ENCODE measurements at places on chromosomes 7 and 10. TPM values are rescaled to one million over a fixed set of nuclear protein-coding genes. Genes with fewer than 3 reads are reported as not detected.

The EBLN1 gene
- total RNA-seq = not detected

- DNase-seq = no peak
- H3K27me3 ChIP-seq = peaks cover 10% of the 10 kb centered on the region
- H3K36me3 ChIP-seq = no peaks in the 10 kb centered on the region
- no peak overlapping the region for H3K27ac ChIP-seq
Observed at GRCh38 chr7:28481091-28481926, 69.0 kb downstream of the CREB5 start.

The CRYGN gene
- 0.22 TPM for total RNA-seq

The EPDR1 gene
- not detected for total RNA-seq

DNA sequence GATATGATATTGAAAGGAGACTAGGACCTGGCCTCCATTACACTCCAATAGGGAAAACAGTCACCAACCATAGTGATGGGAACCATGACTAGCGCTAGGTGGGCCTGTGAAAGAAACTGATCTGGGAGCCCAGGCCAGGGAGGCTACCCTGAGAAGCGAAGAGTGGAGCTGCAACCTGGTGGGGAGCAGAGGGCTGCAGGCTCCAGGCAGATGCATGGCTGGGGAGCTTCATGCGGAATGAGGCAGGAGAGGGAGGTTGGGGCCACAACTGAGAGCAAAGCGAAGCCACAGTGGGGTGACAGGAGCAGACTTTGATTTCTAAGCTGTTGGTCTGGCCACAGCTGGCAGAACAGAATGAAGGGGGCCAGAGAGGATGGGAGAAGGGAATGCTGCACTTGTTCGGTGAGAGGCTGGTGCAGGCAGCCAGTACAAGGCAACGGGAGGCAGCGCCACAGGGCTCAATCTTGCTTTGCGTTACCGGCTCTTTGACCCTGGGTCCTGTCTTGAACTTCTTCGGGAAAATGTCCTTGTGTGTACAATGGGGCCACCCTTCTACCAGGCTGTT, 88.4 kb downstream of the TACC2 start:
- no peaks in the 10 kb centered on the region for H3K36me3 ChIP-seq
- H3K27me3 ChIP-seq = peaks cover 2% of the 10 kb centered on the region
- no peak for DNase-seq
- H3K27ac ChIP-seq = no peak overlapping the region
- H3K4me1 ChIP-seq = no peaks in the 10 kb centered on the region
- H3K4me3 ChIP-seq = no peak overlapping the region

The GPR146 gene
- total RNA-seq = 2.2 TPM

The GIMAP6 gene
- total RNA-seq = 38.7 TPM

GRCh38 chr7:97873606-97874005, 1.4 kb upstream of the ASNS start:
- no peak overlapping the region for H3K4me3 ChIP-seq
- DNase-seq = no peak
- no peak overlapping the region for H3K27ac ChIP-seq

- no peaks in the 10 kb centered on the region for H3K36me3 ChIP-seq
- H3K27ac ChIP-seq = no peak overlapping the region
- H3K4me1 ChIP-seq = no peaks in the 10 kb centered on the region
- no peak overlapping the region for H3K4me3 ChIP-seq
- no peaks in the 10 kb centered on the region for H3K27me3 ChIP-seq
Observed at GRCh38 chr10:20991526-20991925, 94.4 kb upstream of the NEBL start.

- peaks cover 57% of the 10 kb centered on the region for H3K27me3 ChIP-seq
- no peaks in the 10 kb centered on the region for H3K36me3 ChIP-seq
Observed at GRCh38 chr7:37920305-37920848, at the start of gene EPDR1. Gene EPDR1 (plus strand): TSS chr7:37920640. CDS start chr7:37920940, 300 bp downstream.

DNA sequence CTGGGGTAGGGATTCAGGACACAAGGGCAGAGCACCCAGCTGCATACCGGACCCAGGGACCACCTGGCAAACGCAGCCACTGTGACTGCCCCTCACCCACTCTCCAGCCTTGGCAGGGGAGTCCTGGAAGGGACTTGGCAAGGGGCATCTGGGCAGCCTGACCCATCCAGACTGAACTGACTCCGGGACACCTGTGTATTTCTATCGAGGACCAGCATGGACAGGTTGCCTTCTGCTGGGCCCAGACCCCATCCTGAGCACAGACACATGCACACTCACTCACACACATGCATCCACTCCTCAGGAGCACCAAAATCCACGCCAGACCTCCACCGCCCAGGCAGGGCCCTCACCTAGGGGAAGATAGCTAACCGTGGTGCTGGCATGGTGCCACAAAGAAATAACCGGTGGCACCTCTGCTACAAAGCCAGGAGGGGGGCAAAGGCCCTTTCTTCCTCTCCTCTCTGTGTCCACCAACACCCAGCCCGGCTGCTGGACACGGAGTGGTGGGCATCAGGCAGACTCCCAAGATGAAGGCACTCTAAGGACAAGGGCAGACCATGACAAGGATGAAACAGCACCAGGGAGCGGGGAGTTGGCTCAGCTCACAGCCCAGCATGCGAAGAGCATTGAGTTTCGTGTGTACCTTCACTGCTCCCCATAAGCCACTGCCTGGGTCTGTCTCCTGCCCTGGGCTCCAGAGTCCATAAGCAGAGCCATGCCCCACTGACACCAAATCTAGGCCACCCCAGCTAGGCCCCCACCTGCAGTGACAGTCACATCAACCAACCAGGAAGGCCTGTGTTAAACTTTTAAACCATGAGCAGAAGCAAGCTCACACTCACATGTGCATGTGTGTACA, 35.3 kb downstream of the KCNH2 start:
- no peak overlapping the region for H3K4me3 ChIP-seq
- no peaks in the 10 kb centered on the region for H3K36me3 ChIP-seq
- no peak for DNase-seq
- peaks cover 16% of the 10 kb centered on the region for H3K27me3 ChIP-seq

The TAS2R39 gene
- not detected for total RNA-seq

The VAX1 gene
- not detected for total RNA-seq

GRCh38 chr7:29194594-29195427, at the start of gene CHN2:
Gene CHN2 (plus strand): TSS chr7:29194775.
- no peak within 1 kb of the TSS for H3K27ac ChIP-seq
- H3K4me3 ChIP-seq = peak within 1 kb of the TSS; percentile 78
- peaks cover 18% of the 10 kb centered on the region for H3K4me1 ChIP-seq
- H3K36me3 ChIP-seq = no peaks in the 10 kb centered on the region
- DNase-seq = peak; percentile 12
- H3K27me3 ChIP-seq = peaks cover 66% of the 10 kb centered on the region

- peak overlapping the region; percentile 72 for H3K4me3 ChIP-seq
- peaks cover 7% of the 10 kb centered on the region for H3K4me1 ChIP-seq
- H3K27me3 ChIP-seq = peaks cover 46% of the 10 kb centered on the region
- no peaks in the 10 kb centered on the region for H3K36me3 ChIP-seq
Observed at GRCh38 chr7:122887198-122887597, 938 bp upstream of the CADPS2 start.

GRCh38 chr10:72297805-72298591, 24.3 kb downstream of the DDIT4 start:
- peak overlapping the region; percentile 78 for H3K4me3 ChIP-seq
- DNase-seq = peak; percentile 92
- H3K36me3 ChIP-seq = peaks cover 3% of the 10 kb centered on the region
- H3K27me3 ChIP-seq = no peaks in the 10 kb centered on the region
- peaks cover 56% of the 10 kb centered on the region for H3K4me1 ChIP-seq

The ADIRF gene
- total RNA-seq = not detected

DNA sequence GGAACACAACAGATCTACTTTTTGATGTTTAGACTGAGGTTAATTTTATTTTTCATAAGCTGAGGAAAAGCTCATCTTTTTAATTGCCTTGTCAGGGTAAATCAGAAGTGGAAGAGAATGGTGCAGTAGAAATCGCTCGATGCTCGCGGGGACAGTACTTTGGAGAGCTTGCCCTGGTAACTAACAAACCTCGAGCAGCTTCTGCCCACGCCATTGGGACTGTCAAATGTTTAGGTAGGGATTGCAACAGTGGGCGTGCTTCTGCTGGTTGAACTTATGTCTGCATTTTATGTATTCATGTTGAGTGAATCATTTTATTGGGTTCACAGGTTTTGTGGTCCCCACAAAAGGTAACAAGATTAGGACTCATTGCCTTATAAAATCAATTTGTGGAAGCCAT, 11.7 kb upstream of the HBP1 start:
- peaks cover 10% of the 10 kb centered on the region for H3K27me3 ChIP-seq
- H3K27ac ChIP-seq = no peak overlapping the region

The BAIAP2L1 gene
- 2.7 TPM for total RNA-seq

GRCh38 chr7:82017334-82017943, 247.6 kb upstream of the HGF start:
- DNase-seq = no peak
- no peaks in the 10 kb centered on the region for H3K4me1 ChIP-seq
- no peak overlapping the region for H3K27ac ChIP-seq
- H3K27me3 ChIP-seq = no peaks in the 10 kb centered on the region
- no peak overlapping the region for H3K4me3 ChIP-seq

The PDAP1 gene
- 162 TPM for total RNA-seq

The GPER1 gene
- not detected for total RNA-seq

DNA sequence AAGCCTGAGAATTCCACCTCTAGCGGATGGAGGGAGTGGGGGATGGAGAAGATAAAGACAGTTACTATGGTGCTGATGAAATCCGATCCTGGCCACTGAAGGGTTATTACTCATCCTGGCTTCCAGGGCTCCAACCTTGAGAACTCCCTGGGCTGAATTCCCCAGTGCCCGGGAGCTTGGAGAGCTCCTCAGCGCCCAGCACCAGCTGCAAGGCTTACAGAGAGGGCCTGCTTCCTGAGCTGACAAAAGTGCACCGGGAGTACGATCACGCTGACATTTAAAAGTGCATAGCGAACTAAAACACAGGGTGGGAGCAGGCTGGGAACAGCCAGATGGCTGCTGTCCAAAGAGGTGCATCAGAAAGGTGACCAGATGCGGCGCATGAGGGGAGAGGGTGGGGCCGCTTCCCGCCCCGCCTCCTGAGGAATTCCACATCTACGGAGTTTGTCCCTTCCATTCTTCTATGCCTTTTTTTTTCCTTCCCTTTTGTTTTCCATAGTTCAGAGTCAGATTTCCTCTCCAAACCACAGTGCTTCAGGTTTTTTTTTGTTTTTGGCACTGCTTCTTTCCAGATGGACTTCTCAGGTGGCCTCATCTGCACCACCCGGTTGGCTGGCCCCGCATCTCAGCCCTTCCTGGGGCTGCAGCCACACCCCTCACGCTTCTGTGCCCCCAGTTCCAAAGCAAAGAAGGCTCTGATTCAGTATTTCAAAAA, 62.4 kb upstream of the MKRN1 start:
- H3K27ac ChIP-seq = no peak overlapping the region
- DNase-seq = no peak
- no peaks in the 10 kb centered on the region for H3K4me1 ChIP-seq
- no peak overlapping the region for H3K4me3 ChIP-seq
- H3K27me3 ChIP-seq = peaks cover 10% of the 10 kb centered on the region

The GIMAP2 gene
- total RNA-seq = 24.7 TPM

GRCh38 chr7:106871793-106872571, 6.9 kb downstream of the PIK3CG start:
- peaks cover 66% of the 10 kb centered on the region for H3K4me1 ChIP-seq
- H3K36me3 ChIP-seq = peaks cover 70% of the 10 kb centered on the region
- peak overlapping the region; percentile 64 for H3K27ac ChIP-seq
- peak overlapping the region; percentile 43 for H3K4me3 ChIP-seq

DNA sequence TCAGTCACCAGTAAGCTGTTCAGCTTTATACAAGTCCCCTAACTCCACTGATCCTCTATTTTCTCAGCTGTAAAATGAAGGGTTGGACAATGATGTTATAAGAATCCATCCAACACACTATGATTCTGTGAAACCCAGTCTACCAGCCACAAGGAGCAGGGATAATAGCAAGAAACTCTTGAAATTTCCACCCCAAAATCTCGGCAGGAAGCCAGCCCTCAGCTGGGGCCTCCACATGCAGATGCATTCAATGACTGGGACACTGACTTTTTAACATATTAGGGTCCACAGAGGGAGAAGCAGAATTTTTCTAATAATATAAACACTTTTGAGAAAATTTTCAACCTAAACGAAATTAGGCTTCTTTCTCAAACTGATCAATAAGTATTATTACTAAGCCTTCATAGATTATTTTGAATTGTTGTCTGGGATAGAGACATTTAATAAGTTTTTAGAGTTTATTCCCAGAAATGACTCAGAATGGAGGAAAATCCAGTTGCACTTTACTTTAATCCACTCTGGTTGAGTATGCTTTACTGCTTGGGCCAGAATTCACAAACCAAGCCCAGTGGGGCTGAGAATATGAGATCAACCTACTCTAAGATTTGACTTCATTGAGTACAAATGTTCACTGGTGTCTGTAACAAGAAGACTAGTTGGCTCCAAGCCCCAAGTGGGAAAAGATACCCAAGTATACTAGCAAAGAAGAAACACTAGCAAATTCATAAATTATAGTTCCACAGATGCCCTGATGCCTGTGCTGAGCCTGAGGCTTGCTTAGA, 168.6 kb downstream of the C7orf25 start:
- H3K27ac ChIP-seq = no peak overlapping the region
- H3K27me3 ChIP-seq = peaks cover 2% of the 10 kb centered on the region

The HOXA9 gene
- total RNA-seq = not detected

DNA sequence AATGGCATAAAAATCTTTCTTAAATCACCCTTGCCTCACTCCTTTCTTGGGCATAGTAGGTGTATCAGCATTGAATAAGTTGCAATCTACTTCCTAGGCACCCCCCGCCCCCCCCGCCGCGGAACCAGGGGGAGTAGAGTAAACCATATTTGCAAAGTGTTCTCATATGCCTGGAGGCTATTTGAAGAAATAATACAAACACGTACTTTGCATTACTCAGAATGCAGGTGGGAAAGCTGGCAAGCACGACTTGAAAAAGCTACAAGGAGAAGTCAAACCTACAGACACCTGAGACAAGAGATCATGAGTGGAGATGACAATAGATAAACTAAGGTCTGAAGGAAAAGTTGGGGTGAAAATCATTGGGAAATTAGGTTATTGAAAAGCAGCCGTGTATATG, 65.6 kb downstream of the POM121L12 start:
- H3K4me1 ChIP-seq = no peaks in the 10 kb centered on the region
- H3K36me3 ChIP-seq = no peaks in the 10 kb centered on the region
- H3K27ac ChIP-seq = no peak overlapping the region
- no peak for DNase-seq

DNA sequence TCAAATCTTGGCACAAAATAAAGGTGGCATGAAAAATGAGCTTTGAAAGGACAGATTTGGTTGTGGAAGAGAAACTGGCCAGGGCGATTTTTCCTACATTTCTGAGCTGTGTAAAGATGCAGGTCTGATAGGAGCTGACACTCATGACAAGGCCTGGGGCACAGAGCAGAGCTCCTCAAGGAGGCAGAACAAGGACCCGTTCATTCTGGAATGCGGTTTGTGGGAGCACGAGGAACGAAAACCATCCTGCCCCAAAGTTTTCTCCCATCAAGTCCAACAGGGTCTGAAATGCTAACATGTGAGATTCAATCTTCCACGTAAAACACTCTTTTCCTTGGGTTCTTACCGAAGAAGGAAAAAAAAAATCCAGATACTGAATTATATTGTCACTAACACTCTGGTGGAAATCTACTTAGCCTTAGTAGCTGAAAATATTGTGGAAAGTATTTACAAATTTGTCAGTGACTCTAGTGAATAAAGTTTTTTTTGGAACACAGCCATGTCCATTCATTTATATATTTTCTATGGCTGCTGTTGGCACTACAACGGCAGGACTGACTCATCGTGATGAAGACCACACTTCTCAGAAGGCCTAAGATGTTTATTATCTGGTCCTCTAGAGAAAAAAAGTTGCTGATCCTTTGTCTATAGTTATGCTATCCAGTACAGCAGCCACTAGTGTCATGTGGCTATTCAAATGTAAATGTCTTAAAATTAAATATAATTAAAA, 215.7 kb downstream of the BAMBI start:
- no peak overlapping the region for H3K4me3 ChIP-seq
- H3K36me3 ChIP-seq = no peaks in the 10 kb centered on the region
- H3K27me3 ChIP-seq = no peaks in the 10 kb centered on the region
- H3K4me1 ChIP-seq = no peaks in the 10 kb centered on the region
- DNase-seq = no peak

The MCM7 gene
- total RNA-seq = 447 TPM

The ANKRD22 gene
- total RNA-seq = 0.16 TPM

The KCNH2 gene
- total RNA-seq = 0.49 TPM

The CNNM1 gene
- 0.20 TPM for total RNA-seq
